Hematopoietic multipotent progenitor cell treated with erythropoietin and hydrocortisone succinate and interleukin-3 and kit ligand, for 17 days (in vitro differentiated cells): ENCODE measurements at places on chromosomes 6 and 20.

DNA sequence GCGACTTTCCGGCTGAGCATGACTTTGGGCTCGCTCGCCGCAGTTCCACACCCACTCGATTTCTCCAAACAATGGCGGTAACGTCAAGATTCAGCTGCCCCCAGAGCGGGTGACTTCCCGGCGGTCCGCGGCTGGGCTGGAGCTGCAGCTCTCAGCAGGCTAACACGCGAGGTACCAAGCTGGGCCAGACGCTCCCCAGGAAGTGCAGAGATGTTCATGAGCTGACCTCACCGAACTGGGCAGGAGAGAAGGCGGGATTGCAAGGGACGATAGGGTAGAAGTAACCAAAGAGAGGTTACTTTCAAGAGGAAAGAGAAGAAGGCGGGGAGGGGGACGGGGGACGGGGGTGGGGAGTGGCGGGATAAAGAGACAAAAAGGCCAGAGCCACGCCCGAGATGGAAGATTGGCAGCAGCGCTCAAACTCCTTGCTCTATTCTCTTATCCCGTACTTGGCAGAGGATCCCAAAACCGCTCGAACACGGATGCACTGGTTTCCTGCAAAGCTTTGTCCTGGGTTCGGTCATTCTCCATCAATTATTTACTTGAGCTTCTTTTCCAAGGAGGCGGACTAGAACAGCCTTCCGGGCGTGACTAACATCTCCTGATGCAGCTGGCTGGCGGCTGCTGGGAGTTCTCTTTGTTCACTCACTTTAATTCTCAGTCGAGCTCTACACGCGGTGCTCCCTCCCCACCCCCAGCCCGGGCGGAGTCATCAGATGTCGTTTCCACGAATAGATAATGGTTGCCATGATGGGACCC, at the start of gene MTCL3:
Gene MTCL3 (minus strand): TSS at position 626 of the 759 bp plus-strand sequence.
- no peak for DNase-seq

GRCh38 chr6:28383235-28384142, 16.1 kb downstream of the ZSCAN12 start:
- DNase-seq: peak; percentile 63

DNA sequence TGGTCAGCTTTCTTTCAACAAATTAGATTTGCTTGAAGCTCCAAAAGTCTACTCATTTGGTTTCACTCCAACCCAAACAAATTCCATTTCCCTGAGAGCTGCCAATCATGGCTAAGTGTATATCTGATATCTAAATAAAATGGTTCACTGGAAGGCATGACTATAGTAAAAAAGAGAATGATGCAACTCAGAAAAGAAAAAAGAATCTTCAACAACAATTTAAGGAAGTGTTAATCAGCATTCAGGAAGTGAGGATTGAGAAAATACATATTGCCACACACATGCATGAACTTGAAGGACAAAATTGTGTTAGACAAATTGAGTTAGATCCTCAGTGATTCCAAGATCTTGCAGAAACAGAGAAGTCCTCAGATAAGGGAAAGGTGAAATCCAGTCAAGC, 972.9 kb upstream of the FLRT3 start:
- DNase-seq: no peak

DNA sequence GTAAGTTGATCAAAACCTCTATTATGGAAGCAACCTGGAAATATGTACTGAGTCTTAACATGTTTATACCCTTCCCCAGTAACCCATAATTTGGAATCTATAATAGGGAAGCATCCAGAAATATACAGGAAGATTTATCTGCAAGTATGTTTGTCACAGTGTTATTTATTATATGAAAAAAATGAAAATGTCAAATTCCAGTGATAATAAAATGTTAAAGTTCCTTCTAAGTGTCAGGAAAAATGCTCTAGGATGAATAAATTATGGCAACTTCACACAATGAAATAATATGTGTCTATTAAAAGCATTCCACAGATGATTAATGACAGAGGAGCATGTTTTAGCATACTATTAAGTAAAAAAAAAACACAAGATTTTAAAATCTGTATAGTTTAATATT, 237.7 kb upstream of the PRND start:
- no peak for DNase-seq

- DNase-seq: no peak
Observed at GRCh38 chr20:64106981-64107735, at the start of gene NPBWR2. Gene NPBWR2 (minus strand): TSS chr20:64107565. CDS start chr20:64106831, 734 bp downstream.

- DNase-seq: no peak
Observed at GRCh38 chr6:154471609-154472362, 38.7 kb downstream of the CNKSR3 start.

DNA sequence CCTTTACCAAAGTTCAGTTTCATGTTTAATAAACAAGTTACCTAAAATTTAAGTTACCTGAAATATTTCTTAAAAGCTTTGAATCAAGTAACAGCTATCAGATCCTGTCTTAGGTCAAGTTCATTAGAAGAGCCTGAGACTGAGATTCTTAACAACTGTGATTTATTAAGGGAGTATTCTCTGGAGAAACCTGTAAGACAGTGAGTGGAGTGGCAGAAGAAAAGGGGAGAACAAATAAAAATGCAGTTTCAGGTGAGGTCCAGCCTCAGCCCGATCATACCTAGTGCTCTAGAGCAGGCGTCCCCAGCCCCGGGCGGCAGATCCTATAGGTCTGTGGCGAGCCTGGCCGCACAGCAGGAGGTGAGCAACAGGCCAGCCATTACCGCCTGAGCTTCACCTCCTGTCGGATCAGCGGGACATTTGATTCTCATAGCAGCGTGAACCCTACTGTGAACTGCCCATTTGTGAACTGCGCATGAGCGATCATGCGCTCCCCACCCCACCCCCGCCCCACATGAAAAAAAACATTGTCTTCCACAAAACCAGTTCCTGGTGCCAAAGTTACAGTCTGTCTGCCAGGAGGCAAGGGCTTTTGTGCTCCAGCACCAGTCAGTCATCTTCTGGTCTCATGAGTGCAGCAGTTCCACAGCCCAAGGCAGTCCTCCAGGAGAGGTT, 59.2 kb upstream of the ADGRB3 start:
- DNase-seq: no peak

- no peak for DNase-seq
Observed at GRCh38 chr6:166929542-166930189, 26.7 kb downstream of the RNASET2 start.

DNA sequence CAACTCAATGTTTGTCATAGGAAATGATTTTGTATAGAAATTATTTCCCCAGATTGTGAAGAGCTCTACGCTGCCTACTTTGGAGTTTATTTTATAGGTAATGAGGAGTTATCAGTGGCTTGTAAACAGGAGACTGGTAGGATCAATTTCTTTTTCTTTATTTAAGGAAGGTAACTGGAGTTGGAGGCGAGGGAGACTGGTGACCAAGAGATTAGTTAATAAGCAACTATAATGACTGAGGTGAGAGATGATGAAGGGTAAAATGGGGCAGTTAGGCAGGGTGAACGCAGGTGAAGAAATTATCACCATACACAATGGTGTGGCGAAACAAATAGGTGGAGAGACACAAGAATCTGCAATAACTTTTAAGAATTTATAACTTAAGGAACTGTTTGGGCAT, 100.2 kb downstream of the PRKN start:
- no peak for DNase-seq
